CD8-positive, alpha-beta memory T cell (primary cell): ENCODE measurements at places on chromosomes 13 and 19. TPM values are rescaled to one million over a fixed set of nuclear protein-coding genes. Genes with fewer than 3 reads are reported as not detected.

The PRKACA gene
- 81.0 TPM for total RNA-seq

The CEACAM3 gene
- not detected for total RNA-seq

The PSG6 gene
- not detected for total RNA-seq

The COMP gene
- total RNA-seq = not detected

The ZNF627 gene
- total RNA-seq = 6.2 TPM

The IL11 gene
- total RNA-seq = 0.27 TPM

The FUT2 gene
- not detected for total RNA-seq

The IFNL1 gene
- total RNA-seq = not detected

The NLRP11 gene
- 0.11 TPM for total RNA-seq

The PLIN4 gene
- total RNA-seq = 0.04 TPM

The KIR2DL1 gene
- not detected for total RNA-seq

The TYROBP gene
- total RNA-seq = 6.4 TPM

The FAM216B gene
- not detected for total RNA-seq

The C19orf85 gene
- total RNA-seq = not detected

The FAM83E gene
- total RNA-seq = 5.4 TPM

The ZNF628 gene
- 8.7 TPM for total RNA-seq

The APOE gene
- 4.5 TPM for total RNA-seq

The S1PR4 gene
- 64.3 TPM for total RNA-seq

The EMP3 gene
- 278 TPM for total RNA-seq

The GZMM gene
- total RNA-seq = 48.8 TPM

The SLC15A1 gene
- not detected for total RNA-seq
